Occipital lobe (tissue), 3 donors: ENCODE measurements at places on chromosomes 5 and 9. TPM values are rescaled to one million over a fixed set of nuclear protein-coding genes. Genes with fewer than 3 reads are reported as not detected.

GRCh38 chr5:175623088-175623487, 34.8 kb upstream of the HRH2 start:
- DNase-seq = no peak

DNA sequence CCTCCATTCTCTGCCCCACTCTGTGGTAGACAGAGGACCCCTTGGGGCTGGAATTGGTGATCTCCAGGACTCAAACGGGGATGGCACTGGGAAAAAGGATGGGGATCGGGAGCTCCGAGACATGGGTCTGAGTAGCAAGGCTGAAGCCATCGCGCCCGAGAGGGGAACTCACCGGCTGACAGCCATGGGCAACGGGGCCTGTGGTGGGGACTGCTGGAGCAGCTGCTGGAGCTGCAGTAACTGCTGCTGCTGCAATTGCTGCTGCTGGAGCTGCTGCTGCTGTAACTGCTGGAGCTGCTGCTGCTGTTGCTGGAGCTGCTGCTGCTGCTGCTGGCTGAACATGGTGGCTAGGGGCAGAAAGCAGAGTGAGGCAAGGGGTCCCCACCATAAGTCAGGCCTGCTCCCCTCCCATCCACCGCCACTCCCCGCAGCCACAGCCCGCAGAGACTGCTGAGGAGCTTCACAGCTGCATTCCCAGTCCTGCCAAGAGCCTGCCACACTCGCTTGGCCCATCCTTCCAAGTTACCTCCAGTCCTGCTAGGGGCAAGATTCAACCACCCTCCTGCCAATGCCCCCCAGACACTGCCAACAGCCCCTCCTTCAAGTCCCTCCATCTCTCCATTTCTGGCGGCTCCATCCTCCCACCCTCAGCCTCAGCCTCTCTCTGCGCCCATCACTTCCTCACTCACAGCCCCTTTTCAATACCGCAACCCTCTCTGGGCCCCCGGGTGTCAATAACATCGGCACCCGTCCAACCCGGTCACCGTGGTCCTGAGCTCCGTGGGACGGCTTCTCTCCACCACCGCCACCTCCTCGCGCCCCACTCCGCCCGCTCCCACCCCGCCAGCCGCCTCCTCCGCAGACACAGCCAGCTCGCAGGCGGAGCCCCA, 611 bp downstream of the CIZ1 start:
- no peak for DNase-seq

GRCh38 chr9:130053504-130054324, at the start of gene GPR107:
TSS of gene GPR107 (plus strand) at chr9:130053906. CDS start at chr9:130053933, 27 bp downstream.
- peak; percentile 56 for DNase-seq

SUSD3 gene
- 1.6 TPM for total RNA-seq

PCDHA13 gene
- total RNA-seq = 20.9 TPM

GPR21 gene
- 13.3 TPM for total RNA-seq

SV2C gene
- total RNA-seq = 1.7 TPM
